ENCODE measurements at places on chromosomes 2 and 18. TPM values are rescaled to one million over a fixed set of nuclear protein-coding genes. Genes with fewer than 3 reads are reported as not detected.

GRCh38 chr2:193738892-193739291 lies 1544.2 kb upstream of the TMEFF2 start:
- no peak for DNase-seq

DNA sequence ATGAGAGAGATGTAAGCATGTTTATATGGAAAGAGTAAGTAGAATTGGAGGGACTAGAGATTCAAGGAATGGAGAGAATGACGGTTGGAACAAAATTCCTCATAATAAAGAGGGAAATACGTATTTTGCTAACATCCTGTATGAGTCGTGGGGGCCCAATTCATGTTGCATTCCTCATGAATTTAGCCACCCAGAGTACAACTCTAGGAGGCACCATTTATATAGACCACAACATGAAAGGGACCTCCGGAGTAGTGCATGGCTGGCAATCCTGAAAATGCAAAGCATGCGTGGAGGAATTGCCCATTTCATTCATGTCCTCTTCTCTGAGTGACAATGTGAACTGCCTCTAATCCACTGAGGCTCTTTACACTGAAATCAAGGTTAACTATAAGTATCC lies 168.2 kb downstream of the ZEB2 start:
- no peak for DNase-seq

GRCh38 chr18:69943021-69943420 lies 4.7 kb downstream of the CD226 start:
- no peak for DNase-seq

GRCh38 chr2:191748059-191748461 lies 70.1 kb downstream of the NABP1 start:
- no peak for DNase-seq

DNA sequence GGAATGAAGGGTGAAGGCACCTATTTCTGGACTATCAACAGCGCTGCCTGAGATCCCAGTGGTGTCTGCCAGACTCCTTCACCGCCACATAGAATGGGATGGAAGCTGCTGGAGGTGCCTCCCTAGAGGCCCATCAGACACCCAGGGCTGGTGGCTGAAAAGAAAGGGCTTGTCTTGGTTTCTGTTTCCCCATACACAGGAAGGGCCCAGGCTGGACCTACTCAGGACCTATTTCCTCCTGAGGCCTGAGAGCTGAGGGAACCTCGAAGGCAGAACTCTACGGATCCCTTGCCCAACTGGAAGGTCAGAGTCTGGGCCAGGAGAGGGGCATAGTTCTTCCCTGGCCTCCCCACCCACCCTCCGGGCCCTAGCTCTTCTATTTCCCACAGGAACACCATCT lies 2.9 kb upstream of the CLEC4F start:
- no peak for DNase-seq

DNA sequence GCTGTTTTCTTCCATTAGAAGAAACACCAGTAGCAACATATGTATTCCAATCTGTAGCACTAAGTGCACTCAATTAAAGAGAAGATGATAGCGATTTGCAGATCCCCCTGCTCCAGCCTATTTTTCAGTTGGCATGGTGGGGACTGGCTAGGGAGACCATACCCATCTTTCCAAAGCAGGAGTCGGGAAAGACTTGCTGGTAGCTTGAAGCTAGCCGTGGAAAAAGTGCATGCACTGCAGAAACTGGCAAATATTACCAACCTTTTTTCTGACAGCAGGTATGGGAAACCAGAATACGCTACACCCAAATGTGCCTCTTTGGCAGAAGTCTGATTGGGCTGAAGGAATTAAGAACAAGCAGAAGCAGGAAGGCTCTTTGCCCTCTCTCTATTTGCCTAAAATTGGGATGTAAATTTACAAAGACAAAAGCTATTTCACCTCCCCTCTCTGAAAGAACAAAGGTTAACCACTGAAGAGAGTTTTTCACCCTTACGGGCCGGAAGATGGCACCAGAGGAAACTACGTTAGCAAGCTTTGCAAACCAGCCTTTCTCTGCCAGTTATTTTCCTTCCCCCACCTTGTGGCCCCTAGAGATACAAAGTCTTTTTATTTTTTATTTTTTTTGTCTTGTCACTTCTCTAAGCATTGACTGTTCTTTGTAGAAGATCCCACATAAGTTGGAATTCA lies 273.1 kb downstream of the DLGAP1 start:
- no peak for DNase-seq

- DNase-seq: no peak
Measured at GRCh38 chr2:170816504-170817092, at the start of gene GAD1. Gene GAD1, plus strand, starts transcription at chr2:170816887. Its CDS starts 1,705 bp downstream, at chr2:170818592.

FLACC1 gene
- 3.1 TPM for polyA plus RNA-seq

GPR75 gene
- polyA plus RNA-seq: 5.0 TPM
